ENCODE measurements at places on chromosomes 6 and 20.

DNA sequence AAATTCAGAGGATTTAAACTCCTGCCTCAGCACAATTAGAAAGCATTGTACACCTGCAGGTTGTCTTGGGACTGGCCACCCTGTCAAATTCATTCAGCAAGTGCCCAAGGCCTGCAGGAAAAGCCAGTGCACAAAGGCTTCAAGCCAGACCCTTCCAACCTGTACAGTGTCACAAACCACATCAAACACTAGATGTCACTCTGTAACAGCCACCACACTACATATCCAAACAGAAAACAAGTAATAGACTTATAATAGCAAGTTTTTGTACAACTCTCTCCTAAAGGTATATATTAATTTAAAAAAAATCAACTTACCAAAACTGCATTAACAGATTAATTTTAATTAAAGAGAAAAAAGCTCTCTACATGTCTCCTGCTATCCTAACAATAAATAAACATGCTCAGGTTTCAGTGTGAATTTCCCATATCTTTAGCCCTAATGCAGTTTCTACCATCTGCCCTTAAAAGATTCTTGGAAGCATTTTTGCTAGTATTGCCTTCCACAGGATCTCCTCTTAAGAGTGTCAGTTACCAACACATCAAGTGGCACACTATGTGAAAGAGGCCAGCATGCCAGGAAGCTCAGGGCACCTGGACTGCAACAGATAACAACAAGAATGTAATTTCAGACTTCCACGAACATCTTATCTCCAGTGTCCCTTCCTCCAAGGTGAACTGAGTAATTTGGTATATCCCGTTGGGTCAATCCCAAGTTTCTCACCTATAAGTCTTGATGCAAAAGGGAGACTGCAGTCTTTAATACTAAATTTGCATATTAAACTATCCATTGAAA is 47.5 kb downstream of the RALGAPA2 start:
- DNase-seq = no peak

GRCh38 chr6:112289038-112289566 is 34.7 kb upstream of the LAMA4 start:
- no peak for DNase-seq

- DNase-seq = no peak
Observed at GRCh38 chr6:131952886-131953509, 1.8 kb upstream of the CCN2 start.

DNA sequence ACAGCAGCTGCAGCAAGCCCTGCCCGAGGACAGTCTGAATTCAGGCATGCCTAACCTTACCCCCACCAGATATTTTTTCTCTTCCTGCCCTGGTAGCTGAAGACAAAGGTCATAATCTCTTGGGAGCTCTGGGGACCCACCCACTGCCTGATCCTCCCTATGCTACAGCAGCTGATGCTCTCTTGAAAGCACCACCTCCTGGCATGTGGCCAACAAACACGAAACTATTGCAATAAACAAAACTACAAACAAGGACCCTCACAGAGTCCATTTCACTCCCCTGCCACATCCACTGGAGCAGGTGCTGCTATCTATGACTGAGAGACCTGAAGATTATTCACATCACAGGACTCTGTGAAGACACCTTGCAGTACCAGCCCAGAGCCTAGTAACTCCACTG is 238.5 kb upstream of the HS3ST5 start:
- DNase-seq = no peak

DNA sequence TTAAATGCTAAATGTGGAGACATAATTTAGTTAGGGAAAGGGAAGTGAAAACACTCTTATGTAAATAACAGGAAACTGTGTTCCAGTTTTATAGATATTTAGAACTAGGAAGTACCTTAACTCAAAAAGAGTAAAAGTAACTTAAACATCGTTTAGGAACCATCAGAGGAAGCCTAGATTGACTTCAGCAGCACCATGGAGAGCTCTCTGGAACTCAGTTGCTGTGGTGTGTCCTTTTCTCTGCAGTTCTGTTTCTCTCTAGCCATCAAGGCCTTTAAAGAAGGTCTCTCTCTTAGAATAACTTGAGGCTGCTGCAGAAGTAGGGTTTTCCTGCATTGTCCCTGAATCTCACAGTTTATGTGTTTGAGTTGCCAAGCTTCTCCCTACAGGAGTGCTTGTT is 26.9 kb downstream of the CLVS2 start:
- DNase-seq = no peak

GRCh38 chr6:131979515-131980337 is 28.6 kb upstream of the CCN2 start:
- DNase-seq = no peak

DNA sequence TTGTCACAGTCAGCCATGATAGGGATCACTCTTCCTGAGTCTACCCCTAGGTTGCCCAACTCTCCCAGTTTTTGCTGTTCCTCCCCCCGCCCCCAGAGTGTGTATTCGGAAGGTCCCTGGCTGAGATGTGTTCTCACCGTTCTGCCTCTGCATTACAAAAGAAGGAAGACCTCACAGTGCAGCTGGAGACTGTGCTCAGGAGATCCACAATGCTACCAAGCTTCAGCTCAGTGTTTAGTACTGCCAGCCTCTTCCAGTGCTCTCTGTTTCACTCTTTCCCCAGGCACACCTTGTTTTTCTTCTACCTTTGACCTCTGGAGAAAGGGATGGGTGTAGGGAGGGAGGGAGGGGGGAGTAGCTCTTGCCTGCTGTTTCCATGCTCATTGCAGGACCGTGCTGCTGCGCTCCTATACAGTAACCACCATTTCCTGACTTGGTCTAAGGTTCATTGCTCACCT is 13.4 kb upstream of the MOCS1 start:
- DNase-seq = no peak

- no peak for DNase-seq
Observed at GRCh38 chr6:89678531-89678930, 40.0 kb upstream of the LYRM2 start.

DNA sequence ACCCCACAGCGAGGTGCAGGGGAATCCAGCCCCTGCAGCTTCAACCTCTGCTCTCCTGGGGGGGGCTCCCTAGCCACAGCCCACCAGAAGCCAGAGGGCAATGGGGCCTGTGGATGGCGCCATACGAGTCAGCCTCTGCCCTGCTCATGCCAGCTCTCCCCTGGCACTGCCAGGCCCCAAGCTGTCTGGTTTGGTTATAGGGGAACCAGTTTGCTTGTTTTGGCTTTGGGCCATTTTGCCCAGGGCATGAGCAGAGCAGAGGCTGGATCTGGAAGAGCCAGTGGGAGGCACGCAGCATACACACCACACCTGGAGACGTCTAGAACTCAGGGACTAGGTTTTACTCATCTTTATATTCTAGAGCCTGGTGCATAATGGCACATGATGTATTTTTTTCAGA is 66.7 kb upstream of the SLC22A16 start:
- no peak for DNase-seq

DNA sequence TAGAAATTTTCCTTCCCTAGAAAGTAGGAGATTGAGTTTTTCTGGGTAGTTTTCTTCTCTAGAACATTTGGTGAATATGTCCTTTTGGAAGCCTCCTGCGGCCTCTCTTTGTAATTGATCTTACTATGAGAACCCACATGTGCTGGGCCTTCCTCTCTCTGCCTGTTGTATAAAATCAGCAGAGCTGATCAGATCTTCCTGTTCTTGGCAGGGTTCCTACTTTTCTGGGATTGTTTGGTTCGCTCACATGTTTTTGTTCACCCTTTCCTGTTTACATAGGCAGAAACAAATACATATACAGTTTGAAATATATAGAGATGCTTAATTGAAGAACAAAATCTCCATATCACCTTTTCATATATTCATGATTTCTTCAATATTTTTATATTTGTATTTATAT is 57.8 kb downstream of the IL22RA2 start:
- no peak for DNase-seq

DNA sequence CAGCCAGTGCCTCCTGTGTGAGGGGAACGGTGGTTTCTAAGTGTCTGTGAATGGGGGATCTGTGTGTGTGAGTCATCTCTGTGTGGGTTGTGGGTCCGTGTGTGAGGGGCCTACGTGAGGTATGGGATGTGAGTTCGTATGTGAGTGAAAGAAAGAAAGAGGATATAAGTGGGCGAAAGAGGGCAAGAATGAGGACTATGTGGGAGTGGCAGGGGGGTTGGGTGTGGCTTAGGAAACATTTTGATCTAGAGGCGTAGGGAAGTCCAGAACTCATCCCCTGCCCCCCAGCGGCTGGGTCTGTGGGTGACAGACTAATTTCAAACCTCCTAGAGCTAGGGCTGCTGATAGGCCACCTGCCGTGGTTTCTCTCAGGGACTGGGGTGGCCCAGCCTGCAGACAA is 35.5 kb downstream of the DHX35 start:
- peak; percentile 37 for DNase-seq

DNA sequence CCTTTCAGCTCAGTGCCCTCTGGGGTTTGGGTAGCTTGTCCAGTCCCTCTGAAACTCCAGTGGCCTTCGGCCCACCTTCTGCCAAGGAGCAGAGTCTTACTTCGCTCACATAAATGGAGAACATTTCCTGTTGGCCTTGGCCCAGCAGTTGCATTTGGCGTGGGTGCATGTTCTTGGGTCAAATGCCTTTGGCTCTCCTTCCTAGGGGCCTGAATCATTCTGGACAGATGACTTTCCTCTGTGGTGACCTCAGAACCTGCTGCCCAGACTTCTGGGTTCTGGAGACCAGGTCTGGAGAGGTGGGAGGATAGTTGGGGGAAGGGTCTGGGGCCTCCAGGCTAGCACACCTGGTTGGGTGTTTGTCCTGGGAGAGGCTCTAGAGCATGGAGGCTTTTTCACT is 29.3 kb downstream of the BCAS4 start:
- DNase-seq = no peak

GRCh38 chr6:161031721-161032495 is 40.3 kb downstream of the MAP3K4 start:
- no peak for DNase-seq

- DNase-seq = no peak
Observed at GRCh38 chr20:21498195-21498594, 15.7 kb downstream of the NKX2-2 start.

DNA sequence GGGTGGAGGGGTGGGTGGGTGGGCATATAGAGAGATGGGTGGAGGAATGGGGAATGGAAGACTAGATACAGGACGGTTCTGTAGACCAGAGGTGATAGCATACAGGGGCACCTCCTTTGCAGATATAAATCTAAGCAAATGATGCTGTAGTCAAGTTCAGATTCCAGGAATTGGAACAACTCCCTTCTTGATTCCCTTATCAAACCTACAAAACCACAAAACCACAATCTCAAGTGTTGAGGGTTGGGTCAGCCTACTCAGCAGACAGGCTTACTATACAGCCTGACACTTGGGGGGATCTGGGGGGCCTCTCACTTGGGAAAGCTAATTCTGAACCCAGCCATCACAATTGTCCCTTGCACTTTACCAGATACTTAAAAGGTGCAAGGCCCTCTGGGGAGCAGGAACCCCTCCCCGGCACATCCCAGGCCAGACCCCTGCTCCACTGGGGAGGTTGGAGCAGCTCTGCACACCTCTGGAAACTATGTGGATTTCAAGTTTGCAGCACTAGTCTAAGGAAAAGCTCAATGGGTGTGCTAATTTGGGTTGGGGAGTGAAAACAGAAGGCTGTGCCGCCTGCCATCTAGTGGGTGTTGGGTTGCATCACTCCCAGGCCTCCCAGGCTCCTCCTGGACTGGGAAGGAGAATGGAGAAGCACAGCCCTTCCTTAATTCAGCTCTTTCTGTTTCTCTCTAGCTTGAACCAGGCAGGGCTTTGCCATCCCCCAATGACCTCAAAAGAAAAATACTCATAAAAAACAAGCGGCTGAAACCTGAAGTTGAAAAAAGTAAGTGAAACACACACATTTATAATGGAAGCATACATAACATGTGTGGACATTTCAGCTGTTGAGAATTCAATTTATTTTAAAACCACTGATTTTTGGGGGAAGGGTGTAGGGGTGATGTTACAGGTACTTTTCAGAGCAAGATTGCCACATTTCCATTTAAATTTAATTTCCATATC is 121.2 kb upstream of the LAMP5 start:
- no peak for DNase-seq

GRCh38 chr6:43544461-43544860 is 27.6 kb downstream of the POLR1C start:
- no peak for DNase-seq

DNA sequence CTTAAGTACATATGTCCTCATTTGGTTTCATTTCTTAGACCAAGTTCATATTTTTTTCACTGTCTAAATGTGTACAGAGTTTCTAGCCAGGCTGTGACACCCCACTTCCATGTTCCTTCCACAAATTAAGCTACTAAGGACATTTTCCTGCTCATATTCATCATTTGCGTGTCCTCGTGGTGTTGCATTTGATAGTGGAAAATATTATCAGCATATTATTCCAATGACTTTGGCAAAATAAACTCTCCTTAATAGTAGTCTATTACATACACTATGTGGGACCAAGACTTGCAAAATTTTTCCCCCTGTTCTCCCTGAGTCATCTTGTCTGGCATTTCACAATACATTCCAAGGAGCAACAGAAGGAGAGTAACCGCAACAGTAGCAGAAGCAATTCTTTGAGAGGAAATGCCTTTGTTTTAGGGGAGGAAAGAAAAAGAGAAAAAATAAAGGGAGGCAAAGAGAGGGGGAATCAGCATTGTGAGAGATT is 599.2 kb downstream of the COL12A1 start:
- no peak for DNase-seq

DNA sequence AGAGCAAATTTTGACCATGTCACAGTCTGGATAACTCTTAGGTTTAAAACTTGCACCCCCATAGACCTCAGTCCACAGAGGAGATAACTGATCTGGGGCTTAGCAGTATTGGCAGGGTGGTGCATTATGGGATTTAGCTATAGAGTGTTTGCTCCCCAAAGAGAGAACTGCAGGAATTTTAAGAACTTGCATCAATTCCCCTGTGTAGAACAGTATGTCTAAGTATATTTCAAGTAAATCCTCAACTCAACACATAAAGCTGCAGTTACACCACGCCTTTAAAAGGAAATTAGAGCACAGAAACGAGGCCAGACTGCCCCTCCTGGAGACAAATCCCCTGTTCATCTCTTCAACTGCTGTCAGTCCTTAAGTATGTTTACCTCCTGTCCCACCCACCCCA is 144.9 kb downstream of the TRMT11 start:
- DNase-seq = no peak

GRCh38 chr20:63521602-63522001 is 1.0 kb downstream of the PPDPF start:
- no peak for DNase-seq

- DNase-seq = no peak
Observed at GRCh38 chr6:151001387-151002056, 136.0 kb downstream of the MTHFD1L start.

All from activated CD4-positive, alpha-beta T cell treated with anti-CD3 and anti-CD28 coated beads, Interleukin-2, amount 50 U/mL, for 4 hours (primary cell).